ENCODE measurements at places on chromosomes 12 and 14. TPM values are rescaled to one million over a fixed set of nuclear protein-coding genes. Genes with fewer than 3 reads are reported as not detected.

Gene LRP1-AS
- not detected for total RNA-seq

Gene DIO2
- total RNA-seq = not detected

- no peak for DNase-seq
Measured at GRCh38 chr14:60183741-60184140, 18.5 kb upstream of the DHRS7 start.

DNA sequence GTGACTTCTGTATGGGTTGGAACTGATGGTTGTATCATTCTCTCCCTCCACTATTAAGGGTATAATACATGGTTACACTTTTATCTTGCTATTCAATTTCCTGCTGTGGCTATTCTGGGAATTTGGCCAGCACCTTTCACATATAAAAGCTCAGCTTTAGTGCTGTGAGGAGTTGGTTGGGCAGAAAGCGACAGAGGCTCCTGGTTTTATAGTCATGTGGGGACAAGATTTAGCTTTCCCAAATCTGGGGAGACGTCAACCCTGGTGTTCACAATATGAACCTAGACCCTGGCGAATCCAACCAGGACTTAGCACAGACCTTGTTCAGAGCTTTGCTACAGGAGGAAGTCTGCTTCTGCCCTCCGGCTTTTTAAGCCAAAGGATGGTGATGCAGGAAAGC is 36.5 kb downstream of the FOS start:
- DNase-seq = no peak

Gene AICDA
- not detected for total RNA-seq

Gene ASCL4
- not detected for total RNA-seq

DNA sequence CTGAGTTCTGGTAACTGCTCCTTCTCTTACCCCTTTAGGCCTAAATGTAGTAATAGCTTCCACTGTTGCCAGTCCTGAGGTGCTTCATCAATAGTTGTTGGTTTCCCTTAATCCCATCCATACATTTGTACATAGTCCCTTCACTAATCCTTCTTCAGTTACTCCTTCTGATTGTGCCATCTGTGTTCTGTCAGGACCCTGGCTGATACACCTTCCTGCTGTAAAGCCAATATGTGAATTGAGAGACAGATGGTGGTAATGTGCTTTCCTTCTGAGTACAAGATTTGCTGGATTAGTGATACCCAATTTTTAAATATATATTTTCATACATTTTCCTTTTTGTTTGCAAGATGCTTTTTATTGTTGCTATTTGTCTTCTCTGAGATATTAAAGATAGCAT is 66.4 kb downstream of the OTOGL start:
- DNase-seq = no peak

DNA sequence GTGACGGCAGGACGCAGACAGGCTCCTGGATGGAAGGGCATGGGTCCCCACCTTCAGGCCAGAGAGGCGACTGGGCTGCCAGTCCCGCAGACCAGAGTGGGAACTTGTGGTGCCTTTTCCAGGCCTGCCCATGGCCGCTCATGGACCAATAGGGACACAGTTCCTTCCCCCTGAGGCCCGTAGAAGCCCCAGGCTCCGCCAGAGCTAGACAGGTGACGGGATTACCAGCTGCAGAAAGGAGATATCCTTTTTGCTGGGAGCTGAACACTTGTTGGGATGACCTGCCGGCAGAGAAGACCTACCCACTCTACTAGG is 73.6 kb upstream of the RASSF8 start:
- no peak for DNase-seq

GRCh38 chr12:42574851-42575266 is 14.7 kb downstream of the PRICKLE1 start:
- no peak for DNase-seq

Gene SLC25A21
- 1.7 TPM for total RNA-seq

Gene RTN1
- total RNA-seq = 3.7 TPM

DNA sequence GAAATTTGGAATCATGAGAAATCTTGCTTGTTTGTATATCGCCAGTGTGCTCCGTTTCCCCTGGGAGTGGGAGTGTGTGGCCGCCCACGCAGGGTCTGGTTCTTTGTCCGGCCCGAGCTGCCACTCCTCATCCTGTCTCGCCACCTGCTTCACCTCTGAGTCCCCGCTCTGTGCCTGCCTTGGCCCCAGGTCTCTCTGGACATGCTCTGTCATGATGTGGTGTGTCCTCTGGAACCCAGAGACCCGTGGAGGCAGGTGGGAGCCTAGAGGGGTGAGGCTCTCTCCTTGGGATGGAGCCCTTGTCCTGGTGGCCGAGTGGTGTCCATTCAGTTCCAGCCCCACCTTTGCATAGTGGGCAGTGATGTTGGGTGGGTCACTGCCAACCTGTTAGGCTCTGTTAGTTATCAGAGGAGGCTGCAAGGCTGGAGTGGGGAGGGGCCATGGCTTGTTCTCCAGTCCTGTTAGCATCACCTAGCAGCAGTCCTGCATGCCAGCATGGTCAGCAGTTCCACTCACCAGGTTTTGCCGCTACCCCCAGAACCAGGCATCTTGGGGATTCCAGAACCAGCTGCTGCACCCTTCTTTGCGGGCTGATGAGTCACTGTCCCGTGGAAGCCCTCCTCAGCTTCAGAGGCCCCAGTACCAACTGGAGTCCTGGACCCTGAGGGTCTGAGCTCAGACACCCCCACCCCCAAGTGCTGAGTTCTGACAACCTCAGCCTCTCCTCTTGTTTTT is 76.5 kb downstream of the EP400 start:
- no peak for DNase-seq

Gene IL22
- total RNA-seq = not detected

DNA sequence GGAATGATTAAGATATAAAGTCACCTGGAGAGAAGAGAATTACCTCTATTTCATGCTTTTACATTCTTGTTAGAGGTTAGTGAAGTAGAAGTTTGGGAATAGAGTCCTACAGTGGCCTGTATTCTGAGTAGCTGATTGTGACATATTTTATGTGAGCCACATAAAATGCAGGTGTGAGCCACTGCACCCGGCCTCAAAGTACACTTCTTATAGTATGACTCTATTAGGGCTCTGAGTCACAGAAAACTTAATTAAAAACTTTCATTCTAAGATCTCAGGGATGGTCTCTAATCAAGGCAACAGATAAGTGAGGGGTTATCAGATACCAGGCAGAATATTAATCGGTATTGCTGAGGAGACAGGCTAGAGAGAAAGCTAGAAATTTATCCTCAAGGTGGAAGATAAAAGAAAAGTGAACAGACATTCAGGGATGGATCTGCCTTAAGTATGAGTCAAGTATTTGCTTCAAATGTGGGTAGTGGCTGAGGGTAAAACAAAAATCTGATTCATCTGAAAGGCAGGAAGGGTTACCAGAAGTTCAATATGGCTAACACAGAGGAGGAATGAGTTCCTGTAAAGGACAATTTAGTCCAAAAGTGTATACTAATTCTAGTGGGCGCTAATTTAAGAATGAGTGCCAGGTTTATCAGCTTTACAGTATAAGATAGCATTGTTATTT is 5.5 kb upstream of the G2E3 start:
- no peak for DNase-seq

GRCh38 chr12:26101350-26101734 is 23.5 kb downstream of the BHLHE41 start:
- DNase-seq = no peak

DNA sequence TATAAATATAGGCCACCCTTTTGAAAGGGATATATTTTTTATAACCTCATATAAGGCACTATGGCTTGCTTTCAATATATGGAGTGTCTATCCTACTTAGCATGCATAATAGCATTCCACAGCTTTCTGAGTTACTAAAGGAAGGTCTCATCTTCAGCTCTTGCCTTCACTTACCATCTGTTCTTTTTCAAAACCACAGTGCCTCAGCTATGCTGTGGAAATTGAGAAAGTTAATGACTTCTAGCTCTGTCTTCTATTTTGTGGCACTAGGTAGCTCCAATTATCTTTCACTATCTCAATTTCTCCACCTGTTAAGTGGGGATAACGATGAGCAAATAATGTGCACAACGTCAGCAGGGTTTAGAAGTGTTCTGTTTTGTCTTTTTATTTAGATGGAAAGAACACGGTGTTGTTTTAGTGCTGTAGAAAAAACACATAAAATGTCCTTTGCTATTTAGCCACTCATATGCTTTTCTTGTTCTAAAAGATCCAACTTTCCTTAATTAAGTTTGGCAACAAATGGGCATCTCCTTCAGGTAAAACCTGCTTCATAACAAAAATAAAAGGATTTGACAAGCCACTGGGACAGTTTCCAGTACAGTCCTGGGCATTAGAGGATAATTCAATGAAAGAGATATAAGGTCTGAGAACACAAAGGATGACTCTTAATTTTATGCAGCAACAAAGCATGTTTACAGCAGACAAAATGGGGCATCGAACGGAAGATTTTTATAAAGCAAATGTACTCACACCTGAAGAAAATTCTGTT is 462.0 kb upstream of the SYT1 start:
- DNase-seq = no peak

GRCh38 chr12:1305791-1306500 is 288.4 kb downstream of the FBXL14 start:
- DNase-seq = no peak

GRCh38 chr12:114193474-114193873 is 212.5 kb downstream of the TBX5 start:
- DNase-seq = no peak

- DNase-seq = no peak
Measured at GRCh38 chr14:90551070-90551704, 154.4 kb downstream of the CALM1 start.

Gene ADAM20
- 0.47 TPM for total RNA-seq

GRCh38 chr12:95548056-95548538 is 3.2 kb downstream of the USP44 start:
- no peak for DNase-seq

GRCh38 chr12:110039085-110039807 is 9.1 kb downstream of the C12orf76 start:
- DNase-seq = no peak

DNA sequence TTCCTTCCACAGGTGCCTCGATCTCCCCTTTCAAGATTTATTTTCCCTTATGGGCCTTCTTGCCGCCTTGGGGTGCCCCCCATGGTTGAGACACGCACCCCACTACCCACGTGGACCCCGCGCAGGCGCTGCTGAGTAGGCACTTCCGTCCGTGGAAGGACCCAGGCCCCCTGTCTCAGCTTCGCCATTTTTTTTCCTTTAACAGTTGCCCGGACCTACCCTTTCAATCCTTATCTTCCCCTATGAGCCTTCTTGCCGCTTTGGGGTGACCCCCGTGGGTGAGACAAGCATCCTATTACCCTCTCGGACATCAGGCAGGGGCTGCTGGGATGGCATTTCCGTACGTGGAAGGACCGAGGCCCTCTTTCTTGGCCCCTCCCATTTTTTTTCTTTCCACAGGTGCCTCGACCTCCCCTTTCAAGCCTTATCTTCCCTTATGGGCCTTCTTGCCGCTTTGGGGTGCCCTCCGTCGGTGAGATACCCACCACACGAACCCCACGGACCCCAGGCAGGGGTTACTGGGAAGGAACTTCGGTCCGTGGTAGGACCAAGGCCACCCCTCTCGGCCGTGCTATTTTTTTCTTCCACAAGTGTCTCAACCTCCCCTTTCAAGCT is 268.2 kb downstream of the ALG10 start:
- no peak for DNase-seq

DNA sequence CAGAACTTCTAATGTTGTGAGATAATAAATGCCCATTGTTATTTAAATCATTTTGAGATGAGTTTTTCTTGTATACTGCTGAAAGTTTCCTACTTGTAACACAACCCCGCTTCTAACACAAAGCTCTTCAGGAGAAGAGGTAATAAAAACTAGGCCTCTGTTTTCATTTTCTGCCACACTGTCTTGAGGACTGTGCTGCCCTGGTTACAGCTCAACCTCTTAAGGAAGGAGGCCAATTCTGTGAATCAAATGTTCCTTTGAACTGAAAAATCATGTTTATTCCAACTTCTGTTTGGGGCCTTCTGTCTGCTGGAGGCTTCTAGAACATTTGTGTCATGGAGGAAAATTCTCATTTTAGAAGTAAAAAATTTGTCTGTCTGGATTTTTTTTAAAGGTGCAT is 100.3 kb downstream of the LRIG3 start:
- no peak for DNase-seq

Gene PLD4
- not detected for total RNA-seq

Gene FOXG1
- total RNA-seq = not detected

Gene LRRC10
- not detected for total RNA-seq

GRCh38 chr12:48866052-48866711 is 512 bp upstream of the RND1 start:
- DNase-seq = no peak

Gene UBE3B
- 68.2 TPM for total RNA-seq

DNA sequence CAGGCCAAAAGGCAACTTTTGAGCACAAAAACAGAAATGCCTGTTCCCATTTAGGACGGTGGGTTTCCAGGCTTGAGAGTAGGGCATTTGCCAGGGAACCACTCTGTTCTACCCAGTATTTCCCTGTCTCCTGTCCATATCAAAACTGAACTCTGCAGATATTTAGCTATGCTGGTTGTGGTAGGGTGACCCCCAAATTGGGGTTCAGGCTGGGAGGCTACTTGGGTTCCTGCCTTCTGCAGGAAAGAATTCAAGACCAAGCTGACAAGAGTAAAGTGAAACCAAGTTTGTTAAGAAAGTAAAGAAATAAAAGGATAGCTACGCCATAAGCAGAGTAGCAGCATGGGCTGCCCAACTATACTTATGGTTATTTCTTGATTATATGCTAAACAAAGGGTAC is 3.6 kb upstream of the BLTP3B start:
- DNase-seq = no peak

- peak; percentile 92 for DNase-seq
Measured at GRCh38 chr12:86712425-86712843, 456.2 kb upstream of the MGAT4C start.

GRCh38 chr14:102917469-102918211 is 4.8 kb upstream of the AMN start:
- DNase-seq = no peak

GRCh38 chr14:69960296-69960695 is 81.1 kb downstream of the SMOC1 start:
- DNase-seq = no peak

Gene RAD9B
- 0.29 TPM for total RNA-seq

GRCh38 chr12:43835264-43835655 is 621 bp upstream of the TMEM117 start:
- no peak for DNase-seq

GRCh38 chr12:119915894-119916510 is 38.9 kb upstream of the CIT start:
- DNase-seq = no peak

Gene PLEK2
- total RNA-seq = 13.8 TPM

GRCh38 chr14:65101631-65102440 is 481 bp downstream of the MAX start:
- no peak for DNase-seq
